ENCODE measurements at places on chromosomes 7 and 10. TPM values are rescaled to one million over a fixed set of nuclear protein-coding genes. Genes with fewer than 3 reads are reported as not detected.

The KIF20B gene
- total RNA-seq, result 2.5 TPM

The RFC2 gene
- 8.9 TPM for total RNA-seq

The POLR2J2 gene
- total RNA-seq, result 0.23 TPM

The PNLIPRP1 gene
- not detected for total RNA-seq

The COBL gene
- total RNA-seq, result not detected

The RPP30 gene
- total RNA-seq, result 41.9 TPM

The CLDN4 gene
- total RNA-seq, result 0.68 TPM

The ABCA13 gene
- total RNA-seq, result not detected

The ECHS1 gene
- 102 TPM for total RNA-seq

The OR6B1 gene
- total RNA-seq, result not detected

The LBX1 gene
- under 0.01 TPM for total RNA-seq

The NSUN5 gene
- total RNA-seq, result 22.1 TPM

The GPER1 gene
- total RNA-seq, result 3.4 TPM

The PON2 gene
- 99.9 TPM for total RNA-seq

The CCDC3 gene
- 2.4 TPM for total RNA-seq
